ENCODE measurements at places on chromosomes 1 and 21.

DNA sequence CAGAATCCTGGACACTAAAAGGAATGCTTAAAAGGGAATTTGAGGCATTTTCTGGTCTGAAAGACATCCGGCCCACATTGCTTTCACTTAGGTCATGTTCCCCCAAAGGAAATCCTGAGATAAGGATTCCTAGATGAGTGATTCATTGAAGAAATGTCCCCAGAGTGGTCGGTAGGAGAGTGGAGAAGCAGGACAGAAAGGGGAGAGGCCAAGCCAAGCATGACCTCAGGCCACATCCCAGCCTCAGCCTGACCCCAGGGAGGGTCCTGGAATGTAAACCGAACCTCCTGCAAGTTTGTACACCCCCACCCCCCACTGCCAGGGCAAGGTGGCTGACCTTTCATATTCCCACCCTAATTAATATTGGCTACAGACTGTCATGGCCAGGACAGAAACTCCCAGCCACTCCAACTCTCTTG is 16.6 kb downstream of the HIVEP3 start:
- no peak for DNase-seq

DNA sequence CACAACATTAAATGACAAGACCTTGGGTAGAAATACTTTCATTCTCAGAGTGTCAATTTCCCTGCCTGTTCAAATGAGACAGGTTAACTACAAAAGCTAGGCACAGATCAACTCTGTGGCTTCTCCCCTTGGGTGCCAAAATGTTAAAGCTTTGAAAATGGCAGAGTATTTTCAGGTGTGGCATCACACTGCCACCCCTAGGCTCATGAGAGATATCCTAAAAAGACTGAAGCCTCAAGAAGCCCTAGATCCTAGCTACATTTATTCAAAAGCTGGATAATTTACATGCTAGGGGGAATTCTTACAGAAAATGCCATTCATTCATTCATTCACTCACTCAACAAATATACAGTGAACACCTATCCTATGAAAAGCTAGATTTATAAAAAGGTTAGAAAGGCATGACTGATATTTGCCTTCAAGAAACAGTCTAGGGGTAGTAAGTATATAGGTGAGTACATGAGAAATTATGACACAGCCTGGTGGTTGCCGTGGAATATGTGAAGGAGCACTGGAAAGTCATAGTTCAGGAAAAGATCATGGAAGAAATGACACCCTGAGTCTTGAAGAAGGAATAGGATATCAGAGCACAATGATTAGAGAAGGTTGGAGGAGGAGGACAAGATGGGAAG is 15.9 kb upstream of the RAB4A start:
- DNase-seq: peak; percentile 31

- no peak for DNase-seq
Measured at GRCh38 chr1:244106176-244106575, 55.1 kb downstream of the ZBTB18 start.

DNA sequence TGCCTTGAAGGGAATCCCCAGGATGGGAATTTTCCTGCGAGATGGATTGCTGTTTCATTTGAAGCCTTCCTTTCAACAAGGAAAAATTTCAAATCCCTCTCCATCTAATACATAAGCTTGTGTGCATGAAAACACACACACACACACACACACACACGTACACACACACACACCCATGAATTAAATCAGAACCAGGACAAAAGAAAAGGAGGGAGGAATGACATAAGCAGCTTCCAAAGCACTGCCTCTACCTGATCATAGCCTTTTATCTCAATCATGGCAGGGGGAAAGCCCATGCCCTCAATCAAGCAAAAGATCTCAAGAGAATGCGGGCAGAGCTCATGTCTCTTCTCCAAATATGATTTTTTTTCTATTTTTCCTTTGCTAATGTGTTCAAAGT is 139.7 kb downstream of the SLC44A5 start:
- DNase-seq: no peak

GRCh38 chr1:49013079-49013478 is 236.4 kb upstream of the BEND5 start:
- no peak for DNase-seq

- no peak for DNase-seq
Measured at GRCh38 chr1:147851149-147851548, 51.4 kb upstream of the GJA8 start.

DNA sequence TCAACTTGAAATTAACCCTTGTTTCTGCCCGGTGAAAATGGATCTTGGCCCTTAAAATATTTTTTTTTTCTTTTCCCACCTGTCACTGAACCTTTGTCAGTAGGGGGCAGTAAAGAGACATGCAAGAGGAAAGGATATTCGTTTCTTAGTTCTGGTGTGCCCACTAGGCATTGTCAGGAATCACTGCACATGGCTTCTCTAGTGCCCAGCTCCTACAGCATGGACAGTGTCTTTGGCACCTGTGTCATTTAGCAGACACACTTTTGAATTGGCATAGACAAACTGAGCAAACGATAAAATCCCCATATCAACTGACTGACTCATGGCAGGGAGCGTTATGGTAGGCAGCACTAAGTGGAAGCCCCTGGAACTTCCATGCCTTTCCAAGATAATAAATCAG is 1048.1 kb downstream of the BRINP3 start:
- DNase-seq: peak; percentile 14

GRCh38 chr1:4701276-4701675 is 46.9 kb downstream of the AJAP1 start:
- no peak for DNase-seq

GRCh38 chr1:67053535-67053784 is 488 bp downstream of the SLC35D1 start:
- DNase-seq: peak; percentile 53

DNA sequence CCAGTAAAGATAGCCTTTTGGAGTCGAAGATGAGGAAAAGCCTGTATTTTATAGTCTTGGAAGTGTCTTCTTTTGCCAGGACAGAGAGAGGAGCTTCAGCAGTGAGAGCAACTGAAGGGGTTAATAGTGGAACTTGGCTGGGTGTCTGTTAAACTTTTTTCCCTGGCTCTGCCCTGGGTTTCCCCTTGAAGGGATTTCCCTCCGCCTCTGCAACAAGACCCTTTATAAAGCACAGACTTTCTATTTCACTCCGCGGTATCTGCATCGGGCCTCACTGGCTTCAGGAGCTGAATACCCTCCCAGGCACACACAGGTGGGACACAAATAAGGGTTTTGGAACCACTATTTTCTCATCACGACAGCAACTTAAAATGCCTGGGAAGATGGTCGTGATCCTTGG is at the start of gene VCAM1:
Gene VCAM1 (plus strand): TSS at position 253 of the 400 bp plus-strand sequence. CDS start 119 bp downstream, at position 372.
- no peak for DNase-seq
